NCI-H2029 (cell line): ENCODE measurements at places on chromosomes 6 and 20.

DNA sequence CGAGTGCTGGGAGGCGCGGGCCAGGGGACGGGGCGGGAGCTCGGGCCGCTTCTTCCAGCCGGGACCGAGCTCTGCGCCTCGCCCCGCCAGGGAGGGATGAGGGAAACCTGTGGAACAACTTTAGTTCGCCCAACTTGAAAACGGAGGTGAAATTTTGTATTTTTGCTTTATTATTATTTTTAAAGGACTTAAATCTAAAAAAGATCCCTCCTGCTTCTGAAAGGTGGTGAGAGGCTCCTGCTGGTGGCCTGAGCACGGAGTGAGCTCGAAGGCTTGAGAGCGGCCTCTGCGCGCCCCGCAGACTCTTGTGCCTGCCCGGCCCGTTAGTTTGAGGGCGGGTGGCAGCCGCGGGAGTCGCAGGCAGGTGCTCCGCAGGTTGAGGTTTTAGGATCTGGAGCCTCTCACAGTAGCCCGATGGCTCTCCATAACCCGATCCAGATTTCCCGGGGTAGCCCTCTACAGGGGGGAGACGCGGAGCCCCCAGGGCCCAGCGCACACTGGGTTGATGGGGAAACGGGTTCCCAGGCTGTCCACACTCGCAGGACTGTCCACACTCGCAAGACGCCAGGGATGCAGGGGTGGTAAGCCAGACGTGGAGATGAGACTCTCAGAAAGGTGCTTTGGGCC, 46.2 kb upstream of the SUPT3H start:
- no peak for DNase-seq

DNA sequence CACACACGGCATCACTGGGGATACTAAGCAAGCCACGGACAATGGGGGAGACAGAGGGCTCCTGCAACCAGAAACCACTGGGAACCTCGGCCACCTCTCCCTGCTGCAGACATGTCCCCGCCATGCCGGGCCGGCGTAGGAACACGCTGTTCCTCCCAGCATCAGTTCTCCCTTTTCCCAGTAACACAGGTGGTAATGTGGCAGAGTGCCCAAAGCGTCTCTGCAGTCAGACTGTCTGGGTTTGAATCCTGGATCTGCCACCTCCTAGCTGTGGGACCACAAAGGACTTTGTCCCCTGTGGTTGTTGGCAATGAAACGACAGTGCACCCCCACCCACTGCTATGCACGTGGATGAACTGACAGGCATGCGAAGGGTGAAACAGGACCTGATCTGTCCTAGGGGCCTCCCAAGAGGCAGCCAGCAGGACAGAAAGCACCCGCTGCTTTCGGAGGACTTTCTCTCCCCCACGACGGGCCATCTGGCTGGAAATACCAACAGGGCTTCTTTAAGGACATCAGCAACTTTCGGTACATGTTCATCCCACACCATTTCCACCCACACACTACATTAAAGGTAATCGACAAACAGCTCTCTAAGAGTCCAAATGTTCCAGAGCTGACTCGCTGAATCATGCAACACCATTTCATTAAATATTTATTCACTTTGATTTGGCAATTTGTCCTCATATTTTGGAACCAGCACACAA, 74.1 kb downstream of the SULF2 start:
- no peak for DNase-seq

GRCh38 chr6:130365166-130366106, at the start of gene TMEM200A:
TSS of gene TMEM200A (plus strand) at chr6:130366017. CDS start at chr6:130440423, 74,406 bp downstream.
- no peak for DNase-seq

DNA sequence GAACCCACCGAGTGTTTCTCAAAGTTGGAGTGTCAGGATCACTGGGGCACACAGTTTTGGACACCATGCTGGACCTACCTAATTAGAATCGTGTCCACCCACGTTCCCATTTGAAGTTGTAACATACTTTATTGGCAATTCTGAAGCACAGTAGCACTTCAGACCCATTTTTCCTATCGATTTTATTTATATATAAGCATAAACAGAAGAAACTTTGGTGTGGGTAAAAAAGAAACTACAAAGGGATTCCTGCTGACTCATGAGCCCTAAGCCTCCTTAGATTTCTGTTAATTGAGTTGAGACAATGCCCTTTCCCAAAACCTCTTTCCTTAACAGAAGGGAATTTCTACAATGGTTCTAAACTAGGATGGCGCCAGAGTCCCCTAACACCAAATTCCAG, 398.0 kb downstream of the CDKAL1 start:
- DNase-seq = no peak

DNA sequence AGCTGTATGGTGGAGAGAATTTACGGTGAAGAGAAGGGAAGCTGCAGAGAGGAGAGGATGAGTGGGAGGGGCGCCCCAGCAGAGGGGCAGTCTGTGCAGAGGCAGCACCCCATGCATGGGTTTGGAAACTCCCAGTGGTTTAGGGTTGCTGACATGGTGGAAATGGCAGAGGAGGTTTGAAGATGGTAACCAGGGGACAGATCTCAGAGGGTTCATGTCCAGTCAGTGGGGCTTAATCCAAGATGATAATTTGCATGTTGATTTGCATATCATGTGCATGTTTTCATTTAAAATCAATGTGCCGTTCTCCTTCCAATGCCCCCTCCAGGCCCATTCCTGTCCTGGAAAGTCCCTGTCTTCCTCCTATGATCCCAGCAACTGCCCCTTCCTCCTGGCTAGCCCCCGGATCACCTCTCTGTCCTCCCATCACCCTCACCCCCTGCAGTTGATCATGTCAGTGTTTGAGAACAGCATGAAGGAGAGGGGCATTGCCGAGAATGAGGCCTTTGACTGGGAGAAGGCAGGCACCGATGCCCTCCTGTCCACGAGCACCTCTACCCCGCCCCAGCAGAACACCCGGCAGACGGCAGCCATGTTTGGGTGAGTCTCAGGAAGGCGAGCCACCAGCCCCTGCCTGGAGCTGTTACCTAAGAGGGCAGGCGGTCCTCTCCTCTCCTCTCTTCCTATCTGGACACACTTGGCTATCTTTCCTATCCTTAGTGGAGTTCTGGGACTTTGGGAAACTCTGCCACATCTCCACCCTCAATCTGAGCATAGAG, 14.3 kb downstream of the TTBK1 start:
- DNase-seq = no peak

- no peak for DNase-seq
These were observed 676.6 kb upstream of the EPHA7 start for GRCh38 chr6:94095961-94096360.

DNA sequence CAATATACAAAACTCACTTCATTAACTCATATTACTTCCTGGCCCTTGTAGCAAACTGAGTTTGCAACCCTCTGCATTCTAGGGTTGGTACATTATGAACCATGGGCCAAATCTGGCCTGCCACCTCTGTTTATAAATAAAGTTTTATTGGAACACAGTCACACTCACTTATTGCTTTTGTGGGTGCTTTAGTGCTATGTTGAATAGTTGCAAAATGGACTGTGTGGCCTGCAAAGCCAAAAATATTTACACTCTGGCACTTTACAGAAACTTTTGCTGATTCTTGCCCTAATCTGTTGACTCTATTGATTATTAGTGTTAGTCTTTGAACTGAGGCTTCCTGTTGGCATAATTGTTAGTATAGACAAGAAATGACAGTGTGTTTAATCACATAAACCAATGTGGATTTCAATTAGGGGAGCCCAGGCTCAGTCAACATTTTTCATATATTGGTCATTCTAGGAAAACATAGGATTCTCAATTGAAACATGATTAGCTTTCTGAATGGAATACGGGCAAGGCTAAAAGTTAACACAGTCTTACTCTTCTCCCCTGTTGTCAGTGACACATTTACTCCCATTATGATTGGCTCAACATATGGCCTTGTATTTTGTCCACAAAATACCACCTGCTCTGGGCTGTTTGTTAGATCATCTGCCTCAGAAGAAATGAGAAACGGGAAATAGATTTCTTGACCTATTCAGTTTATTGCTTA, 241.9 kb upstream of the ZFP64 start:
- DNase-seq = no peak

DNA sequence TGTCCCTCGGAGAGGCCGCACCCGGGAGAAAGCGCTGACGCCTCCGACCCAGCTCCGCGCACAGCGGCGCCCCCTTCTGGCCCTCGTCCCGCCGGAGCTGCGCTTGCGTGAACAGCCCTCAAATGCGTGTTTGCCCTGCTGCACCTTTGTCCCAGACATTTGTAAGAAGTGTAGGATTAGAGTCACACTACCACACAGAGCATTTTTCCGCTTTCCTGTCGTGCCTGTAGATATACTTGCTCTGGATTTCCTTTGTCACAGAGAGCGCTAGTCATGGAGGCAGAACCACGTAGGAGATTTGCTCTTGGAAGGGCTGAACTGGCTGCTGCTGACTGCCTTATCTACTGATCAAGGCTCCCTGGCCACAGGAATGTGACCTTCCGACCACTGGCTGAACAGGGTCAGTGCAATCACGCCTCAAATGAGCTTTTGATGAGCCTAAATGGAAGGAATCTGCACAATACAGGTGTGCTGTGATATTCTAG, 62.3 kb downstream of the PAX1 start:
- no peak for DNase-seq

GRCh38 chr6:135586844-135587243, 89.3 kb upstream of the AHI1 start:
- no peak for DNase-seq

GRCh38 chr6:143490775-143491174, 20.7 kb downstream of the FUCA2 start:
- no peak for DNase-seq

DNA sequence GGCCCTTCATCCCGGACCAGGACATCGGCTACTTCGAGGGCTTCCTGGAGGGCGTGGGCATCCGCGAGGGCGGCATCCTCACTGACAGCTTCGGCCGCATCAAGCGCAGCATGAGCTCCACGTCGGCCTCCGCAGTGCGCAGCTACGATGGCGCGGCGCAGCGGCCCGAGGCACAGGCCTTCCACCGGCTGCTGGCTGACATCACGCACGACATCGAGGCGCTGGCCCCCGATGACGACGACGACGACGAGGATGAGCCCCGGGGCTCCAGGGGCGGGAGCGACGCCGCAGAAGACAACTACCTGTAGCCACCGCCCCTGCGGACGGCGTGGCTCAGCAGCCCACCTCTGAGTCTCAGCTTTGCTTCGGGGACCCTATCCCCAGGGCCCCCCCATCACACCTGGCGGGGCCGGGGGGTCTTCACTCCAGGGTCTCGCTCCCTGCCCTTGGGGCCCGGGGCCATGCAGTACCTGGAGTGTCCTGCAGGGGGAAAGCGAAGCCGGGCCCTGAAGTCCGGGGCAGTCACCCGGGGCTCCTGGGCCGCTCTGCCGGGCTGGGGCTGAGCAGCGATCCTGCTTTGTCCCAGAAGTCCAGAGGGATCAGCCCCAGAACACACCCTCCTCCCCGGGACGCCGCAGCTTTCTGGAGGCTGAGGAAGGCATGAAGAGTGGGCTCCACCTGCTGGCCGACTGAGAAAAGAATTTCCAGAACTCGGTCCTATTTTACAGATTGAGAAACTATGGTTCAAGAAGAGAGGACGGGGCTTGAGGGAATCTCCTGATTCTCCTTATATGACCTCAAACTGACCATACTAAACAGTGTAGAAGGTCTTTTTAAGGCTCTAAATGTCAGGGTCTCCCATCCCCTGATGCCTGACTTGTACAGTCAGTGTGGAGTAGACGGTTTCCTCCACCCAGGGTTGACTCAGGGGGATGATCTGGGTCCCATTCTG, 20.8 kb upstream of the HCK start:
- peak; percentile 67 for DNase-seq

DNA sequence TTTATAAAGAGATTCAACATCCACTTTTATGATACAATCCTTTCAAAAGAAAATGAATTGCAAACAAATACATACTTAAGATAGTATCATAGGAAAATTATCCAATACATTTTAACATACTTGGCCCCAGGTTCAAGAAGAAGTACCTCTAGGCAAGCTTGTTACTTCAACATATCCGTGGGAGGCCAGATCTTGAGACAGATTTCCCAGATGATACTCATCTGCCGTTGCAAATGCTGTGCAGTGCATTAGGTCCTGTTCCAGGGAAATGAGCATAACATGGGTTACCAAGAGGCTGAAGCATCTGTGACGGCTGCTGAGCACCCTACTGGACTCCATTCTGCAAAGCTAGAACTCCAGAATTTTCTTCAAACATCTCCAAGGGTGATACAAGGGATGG, 15.6 kb downstream of the RMND1 start:
- no peak for DNase-seq

DNA sequence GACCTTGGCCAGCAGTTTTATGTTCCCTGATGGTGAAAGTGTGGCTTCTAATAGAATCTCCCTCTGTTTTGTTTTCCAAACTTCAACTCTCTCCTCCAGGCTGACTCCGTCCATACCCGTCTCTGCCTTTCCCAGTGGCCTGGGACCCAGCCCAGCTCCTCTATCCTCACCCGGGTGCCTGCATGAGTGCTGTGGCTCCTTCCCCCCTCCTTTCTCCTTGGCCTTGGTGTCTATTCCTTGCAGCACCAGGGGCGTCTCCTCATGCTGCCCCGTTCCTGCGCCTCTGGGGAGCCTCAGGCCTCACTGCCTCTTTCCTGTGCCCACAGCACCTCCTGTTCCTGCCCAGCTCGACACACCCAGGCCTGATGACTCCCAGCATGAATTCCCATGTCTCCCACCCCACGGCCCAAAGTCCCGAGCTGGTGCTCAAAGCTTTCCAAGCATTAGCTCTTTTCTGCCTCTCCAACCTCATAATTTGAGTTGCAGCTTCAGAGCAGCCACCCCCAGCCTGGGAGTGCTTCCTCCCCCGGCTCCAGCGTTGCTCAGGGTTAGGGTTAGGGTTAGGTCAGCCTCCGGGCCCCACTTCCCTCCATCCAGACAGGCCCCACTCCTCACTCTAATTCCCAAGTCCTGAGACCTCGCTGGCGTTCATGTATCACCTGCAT, 56.3 kb upstream of the AFDN start:
- DNase-seq = no peak

- no peak for DNase-seq
These were observed 23.3 kb upstream of the SNRNP48 start for GRCh38 chr6:7566617-7567173.

GRCh38 chr6:56541030-56541600, 101.6 kb downstream of the DST start:
- DNase-seq = no peak

DNA sequence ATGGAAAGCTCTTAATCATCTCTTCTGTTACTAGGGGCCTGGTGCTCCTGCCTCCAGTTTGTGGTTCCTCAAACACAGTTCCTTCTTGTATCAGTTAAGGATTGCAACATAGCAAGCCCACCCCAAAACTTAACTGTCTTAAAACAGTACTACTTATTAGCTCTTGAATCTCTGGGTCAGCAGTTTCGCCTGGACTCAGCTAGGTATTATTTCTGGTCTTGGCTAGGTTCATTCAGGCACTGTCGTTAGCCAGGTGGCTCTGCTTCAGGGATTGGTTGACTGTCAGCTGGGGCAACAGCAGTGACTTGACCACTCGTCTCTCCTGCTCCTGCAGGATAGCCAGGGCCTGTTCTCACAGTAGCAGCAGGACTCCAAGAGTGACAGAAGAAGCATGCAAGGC, 30.0 kb upstream of the RALY start:
- DNase-seq = no peak

- no peak for DNase-seq
These were observed 2.2 kb upstream of the FUT9 start for GRCh38 chr6:96013531-96013930.

GRCh38 chr20:3316136-3316535, 77.1 kb upstream of the SLC4A11 start:
- no peak for DNase-seq
